ENCODE measurements at places on chromosomes 3 and 15. TPM values are rescaled to one million over a fixed set of nuclear protein-coding genes. Genes with fewer than 3 reads are reported as not detected.

GRCh38 chr15:58517682-58518525 lies 86.1 kb downstream of the LIPC start:
- peak; percentile 47 for DNase-seq

GRCh38 chr15:64917211-64917610 lies 5.5 kb downstream of the ANKDD1A start:
- no peak for DNase-seq

- no peak for DNase-seq
Measured at GRCh38 chr15:57550640-57551039, 41.1 kb upstream of the MYZAP start.

DNA sequence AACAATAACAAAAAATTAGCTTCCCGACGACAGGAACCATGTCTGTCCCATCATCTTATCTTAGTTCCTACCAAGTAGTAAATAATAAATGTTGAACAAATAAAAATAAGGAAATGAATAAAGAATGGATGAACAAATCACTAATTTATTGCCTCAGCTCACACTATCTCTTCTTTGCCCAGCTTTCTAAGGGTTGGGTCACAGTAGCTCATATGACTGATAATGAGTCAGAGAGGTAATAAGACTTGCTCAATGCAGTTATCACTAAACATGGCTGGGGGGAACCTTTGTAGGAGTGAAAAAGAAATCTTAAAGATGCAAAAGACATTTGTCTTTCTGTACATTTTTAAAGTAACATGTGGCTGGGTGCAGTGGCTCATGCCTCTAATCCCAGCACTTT lies 182.2 kb downstream of the WDR76 start:
- no peak for DNase-seq

- DNase-seq: no peak
Measured at GRCh38 chr3:28637742-28638141, 289.1 kb upstream of the AZI2 start.

GRCh38 chr3:124318014-124318413 lies 326.1 kb upstream of the ROPN1 start:
- DNase-seq: no peak

DNA sequence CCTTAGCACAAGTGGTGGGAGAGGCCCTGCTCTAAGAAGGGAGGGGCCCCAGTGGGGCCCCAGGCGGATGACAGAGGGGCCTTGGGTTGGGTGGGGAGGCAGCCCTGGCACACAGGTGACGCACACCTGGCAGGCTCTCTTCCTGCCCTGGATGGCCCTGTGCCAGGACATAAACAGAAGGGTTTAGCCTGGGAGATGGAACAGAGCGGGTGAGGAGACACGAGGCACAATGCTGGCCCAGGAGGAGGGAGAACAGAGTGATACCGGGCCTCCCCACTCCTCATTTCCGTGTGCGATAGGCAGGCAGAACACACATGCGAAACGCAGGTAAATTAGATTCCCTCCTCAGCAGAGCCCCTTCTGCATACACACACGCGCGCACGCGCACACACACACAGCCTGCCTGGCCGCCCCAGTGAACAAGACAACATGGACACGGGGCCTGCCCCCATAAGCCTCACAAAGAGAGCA lies 39.8 kb downstream of the IDH2 start:
- no peak for DNase-seq

- no peak for DNase-seq
Measured at GRCh38 chr3:21790466-21790865, 39.5 kb upstream of the ZNF385D start.

- no peak for DNase-seq
Measured at GRCh38 chr3:127986803-127987202, 65.4 kb upstream of the SEC61A1 start.

- no peak for DNase-seq
Measured at GRCh38 chr3:106587551-106587950, 718.7 kb upstream of the CBLB start.

DNA sequence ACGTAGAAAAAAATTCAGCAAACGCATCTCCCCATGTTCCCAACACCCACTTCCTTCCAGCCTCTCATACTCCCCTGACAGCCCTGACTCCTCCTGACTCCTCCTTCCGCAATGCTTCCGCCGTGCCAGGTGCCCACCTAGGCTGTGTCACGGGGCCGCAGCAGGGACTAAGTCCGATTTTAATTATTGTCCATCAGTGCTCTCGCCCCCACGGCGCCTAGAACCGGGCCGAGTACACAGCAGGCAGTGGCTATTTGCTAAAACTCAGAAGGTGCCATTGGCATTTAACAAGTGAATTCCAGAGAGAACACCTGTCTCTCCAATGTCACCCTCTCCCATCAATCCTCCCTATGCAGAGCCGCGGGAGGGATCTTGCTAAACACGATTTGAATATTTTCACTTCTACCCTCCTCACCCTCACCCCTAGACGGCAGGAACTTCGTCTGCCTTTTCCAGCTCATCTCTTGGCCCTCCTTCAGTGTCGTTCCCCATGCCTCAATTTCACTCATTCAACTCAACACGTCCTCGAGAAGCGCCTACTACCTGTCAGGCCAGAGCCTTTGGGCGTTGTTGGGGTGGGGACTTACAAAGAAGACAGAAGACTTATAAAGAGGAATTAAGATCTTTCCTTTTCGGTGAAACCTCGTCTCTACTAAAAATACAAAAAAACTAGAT lies 11.5 kb upstream of the SHF start:
- no peak for DNase-seq

- DNase-seq: no peak
Measured at GRCh38 chr3:138747225-138747624, 87.5 kb downstream of the PIK3CB start.

DNA sequence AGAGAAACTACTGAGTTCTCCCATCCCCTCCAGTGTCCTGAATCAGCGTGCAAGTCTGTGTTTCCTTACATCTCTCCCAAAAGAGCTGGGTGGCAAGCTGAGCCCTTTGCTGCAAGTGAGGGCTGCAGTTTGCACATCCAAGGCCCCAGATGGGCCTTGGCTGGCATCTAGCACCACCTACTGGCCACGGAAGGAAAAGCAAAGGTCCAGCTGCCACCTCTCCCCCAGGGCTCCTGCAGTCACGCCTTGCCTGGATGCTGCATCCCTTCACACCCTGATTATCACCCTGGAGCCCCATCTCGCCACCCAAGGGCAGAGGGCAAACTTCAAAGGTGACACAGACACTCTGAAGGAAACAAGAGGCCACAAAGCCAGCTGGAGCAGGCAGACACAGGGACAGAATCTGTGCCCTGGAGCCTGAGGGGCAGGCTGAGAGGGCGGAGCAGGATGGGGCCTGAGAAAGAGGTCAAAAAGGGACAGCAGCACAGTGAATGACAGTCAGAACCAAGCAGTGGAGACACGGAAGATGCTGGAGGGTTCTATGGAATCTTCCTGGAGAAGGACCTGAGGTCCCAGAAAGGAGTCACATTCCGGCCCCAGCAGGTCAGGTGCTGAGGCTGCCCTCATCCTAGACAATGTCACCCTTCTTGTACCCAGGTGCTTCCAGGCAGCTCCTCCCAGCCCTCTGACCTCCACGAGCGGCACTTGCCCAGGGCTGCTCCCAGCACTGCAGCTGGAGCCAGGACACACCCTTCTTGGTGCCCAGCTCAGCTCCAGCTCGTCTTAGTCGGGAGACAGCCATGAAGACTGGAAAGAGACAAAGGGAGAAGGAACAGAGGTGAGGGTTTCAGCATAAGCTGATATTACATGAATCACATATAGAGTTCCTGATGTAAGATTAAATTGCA lies 18.3 kb upstream of the NTRK3 start:
- DNase-seq: peak; percentile 64

- DNase-seq: no peak
Measured at GRCh38 chr3:9970020-9970652, 16.5 kb downstream of the EMC3 start.

DNA sequence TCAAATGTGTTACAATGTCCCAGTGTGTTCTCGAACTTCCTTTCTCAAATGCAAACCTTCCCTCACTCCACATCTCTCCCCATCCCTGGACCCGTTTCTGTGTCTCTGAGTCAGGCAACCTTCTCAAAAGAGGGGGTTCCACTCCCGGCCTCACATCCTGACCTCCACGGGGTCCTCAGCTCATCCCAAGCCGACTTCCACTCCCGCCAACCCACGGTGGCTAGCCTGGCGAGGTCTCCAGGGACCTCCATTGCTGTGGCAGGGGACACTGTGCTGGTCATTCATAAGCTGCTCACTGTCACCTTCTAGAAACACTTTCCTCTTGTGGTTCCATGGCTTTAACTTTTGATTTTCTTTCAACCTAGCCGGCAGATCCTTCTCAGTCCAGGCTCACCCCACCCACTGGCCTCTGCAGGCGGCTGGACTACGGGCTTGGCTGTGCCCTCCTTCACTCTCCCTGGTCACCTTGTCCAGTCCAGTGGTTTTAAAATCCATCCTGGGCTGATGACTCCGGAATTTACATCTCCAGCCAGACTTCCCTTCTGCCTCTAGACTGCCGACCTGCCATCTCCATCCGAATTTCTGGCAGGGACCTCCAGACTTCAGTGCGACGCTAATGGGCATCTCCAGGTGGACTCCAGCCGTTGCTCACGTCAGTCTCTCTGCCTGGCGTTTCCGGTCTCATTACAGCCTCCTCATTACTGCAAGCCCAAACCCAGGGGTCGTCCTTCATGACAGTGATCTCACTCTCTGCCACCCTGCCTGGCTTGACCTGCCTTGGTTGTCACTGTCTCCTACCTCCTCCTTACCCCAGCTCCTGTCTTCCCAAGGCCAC lies 20.0 kb downstream of the ABTB1 start:
- DNase-seq: no peak

GRCh38 chr3:13687517-13687943 lies 138.6 kb downstream of the FBLN2 start:
- DNase-seq: no peak

- DNase-seq: peak; percentile 12
Measured at GRCh38 chr3:43894176-43895049, 203.7 kb downstream of the ABHD5 start.

- DNase-seq: no peak
Measured at GRCh38 chr3:39971559-39972031, 162.2 kb downstream of the MYRIP start.

DNA sequence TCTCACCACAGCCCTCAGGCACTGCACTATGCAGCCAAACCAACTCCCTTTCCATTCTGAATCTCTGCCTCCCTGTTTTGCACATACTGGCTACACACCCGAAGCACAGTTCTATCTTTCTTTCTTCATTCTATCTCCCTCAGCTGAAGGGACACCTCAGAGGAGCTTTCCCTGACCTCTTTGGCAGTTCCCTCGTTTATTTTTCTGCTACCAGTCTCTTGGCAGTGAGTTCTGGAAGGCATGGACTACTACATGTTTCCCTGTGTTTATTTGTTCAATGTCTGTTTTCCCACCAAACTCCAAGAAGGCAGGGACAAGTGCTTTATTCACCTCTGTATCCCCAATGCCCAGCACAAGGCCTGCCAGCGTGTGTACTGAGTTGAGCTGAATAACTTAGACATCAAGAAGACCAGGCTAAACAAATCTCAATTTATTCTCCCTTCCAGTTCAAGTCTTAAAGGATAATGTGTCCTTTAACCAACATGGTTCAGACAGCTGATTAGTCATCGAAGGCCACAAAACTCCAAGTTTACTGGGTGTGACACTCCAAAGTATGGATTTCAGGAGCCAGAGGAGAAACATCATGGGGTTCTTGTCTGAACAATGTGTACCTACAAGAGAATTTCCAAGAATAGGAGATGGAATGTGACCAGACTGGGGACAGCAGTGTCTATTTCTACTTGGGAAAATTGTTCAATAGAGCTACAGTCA lies 260.1 kb upstream of the CTNNB1 start:
- no peak for DNase-seq

GRCh38 chr3:46935168-46935858 lies 41.2 kb downstream of the CCDC12 start:
- DNase-seq: no peak

GRCh38 chr15:29123171-29123570 lies 146.5 kb downstream of the NSMCE3 start:
- DNase-seq: no peak

DNA sequence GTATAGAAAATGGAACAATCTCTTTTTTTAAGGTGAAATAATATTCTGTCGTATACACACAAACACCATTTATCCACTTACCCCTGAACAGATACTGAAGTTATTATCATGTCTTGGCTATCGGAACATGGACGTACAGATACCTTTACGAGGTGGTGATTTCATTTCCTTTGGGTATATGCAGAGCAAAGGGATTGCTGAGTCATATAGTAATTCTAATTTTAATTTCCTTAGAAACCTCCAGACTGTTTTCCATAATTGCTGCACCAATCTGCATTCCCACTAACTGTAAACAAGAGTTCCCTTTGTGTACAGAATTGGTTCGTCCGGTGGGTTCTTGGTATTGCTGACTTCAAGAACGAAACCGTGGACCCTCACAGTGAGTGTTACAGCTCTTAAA lies 179.4 kb downstream of the SHOX2 start:
- no peak for DNase-seq

GRCh38 chr3:158165141-158165655 lies 55.3 kb downstream of the RSRC1 start:
- no peak for DNase-seq

- no peak for DNase-seq
Measured at GRCh38 chr3:39099738-39100499, 7.5 kb downstream of the GORASP1 start.

SLC12A8 gene
- 0.61 TPM for total RNA-seq

ARL6 gene
- 4.9 TPM for total RNA-seq

TRAT1 gene
- 2.4 TPM for total RNA-seq

EOGT gene
- 8.4 TPM for total RNA-seq

IGSF10 gene
- total RNA-seq: not detected

CFAP100 gene
- total RNA-seq: not detected

C3orf85 gene
- total RNA-seq: not detected

ALDH1A2 gene
- 3.6 TPM for total RNA-seq

CTXND1 gene
- total RNA-seq: not detected

CRELD1 gene
- 35.6 TPM for total RNA-seq

MRPS25 gene
- total RNA-seq: 32.3 TPM
